DMS53 (cell line): ENCODE measurements at places on chromosomes 11 and 22.

GRCh38 chr11:67613960-67614715, 7.4 kb downstream of the NDUFV1 start:
- peak; percentile 76 for DNase-seq

GRCh38 chr11:119993722-119994121, 144.2 kb downstream of the TRIM29 start:
- peak; percentile 57 for DNase-seq

DNA sequence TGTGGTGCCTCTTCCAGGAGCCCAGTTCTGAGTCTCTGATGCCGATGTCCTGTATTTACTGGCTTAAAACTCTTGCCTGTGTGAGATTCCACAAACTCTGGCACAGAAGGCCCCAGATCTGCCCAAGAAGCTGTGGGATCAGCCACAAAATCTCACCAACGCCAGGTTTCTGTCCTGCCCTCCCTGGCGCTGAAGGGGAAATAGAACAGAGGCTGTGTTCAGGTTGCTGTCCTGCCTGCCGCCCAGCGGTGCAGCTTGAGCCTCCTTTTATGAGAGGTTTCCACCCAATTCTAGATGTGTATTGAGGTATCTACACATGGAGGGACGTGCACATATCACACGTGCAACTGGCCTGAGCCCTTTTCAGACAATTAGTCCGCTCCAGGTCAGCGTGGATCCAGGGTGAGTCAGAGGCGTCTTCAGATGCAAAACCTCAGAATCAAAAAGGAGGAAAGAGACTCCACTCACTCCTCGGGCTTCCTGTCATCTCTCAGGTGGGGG, 2.2 kb downstream of the TMEM80 start:
- DNase-seq, result no peak

DNA sequence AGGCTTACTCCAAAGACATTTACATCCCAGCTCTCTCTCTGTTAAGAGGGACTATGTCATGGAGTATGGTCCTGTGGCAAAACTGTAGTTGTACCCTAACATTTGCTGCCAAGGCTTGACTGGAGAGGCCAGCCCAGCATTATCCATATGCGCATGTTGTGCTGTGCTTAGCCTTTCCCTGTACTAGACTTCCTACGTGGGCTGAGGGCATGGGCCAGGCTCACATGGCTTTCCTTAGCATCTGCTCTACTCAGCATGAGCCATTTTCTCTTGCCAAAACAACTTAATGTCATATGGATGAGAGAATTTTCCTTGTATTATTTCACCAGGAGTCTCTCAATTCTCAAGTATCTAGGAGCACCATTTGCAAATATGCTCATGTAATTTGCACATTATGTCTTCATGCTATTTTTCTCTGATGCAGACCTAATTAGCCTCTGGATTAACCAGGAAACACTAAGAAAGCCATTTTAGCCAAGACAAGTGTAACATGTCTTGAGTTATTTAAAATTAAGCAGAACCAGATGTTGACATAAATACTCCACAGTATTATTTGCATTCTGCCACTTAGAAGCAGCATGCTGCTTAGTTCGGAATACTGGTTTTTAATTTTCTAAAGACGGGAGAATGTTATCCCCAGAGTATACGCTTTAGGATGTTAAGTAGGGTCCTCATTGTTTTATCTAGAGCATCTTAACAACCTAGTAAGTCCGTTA, 71.7 kb upstream of the FAR1 start:
- DNase-seq, result no peak

DNA sequence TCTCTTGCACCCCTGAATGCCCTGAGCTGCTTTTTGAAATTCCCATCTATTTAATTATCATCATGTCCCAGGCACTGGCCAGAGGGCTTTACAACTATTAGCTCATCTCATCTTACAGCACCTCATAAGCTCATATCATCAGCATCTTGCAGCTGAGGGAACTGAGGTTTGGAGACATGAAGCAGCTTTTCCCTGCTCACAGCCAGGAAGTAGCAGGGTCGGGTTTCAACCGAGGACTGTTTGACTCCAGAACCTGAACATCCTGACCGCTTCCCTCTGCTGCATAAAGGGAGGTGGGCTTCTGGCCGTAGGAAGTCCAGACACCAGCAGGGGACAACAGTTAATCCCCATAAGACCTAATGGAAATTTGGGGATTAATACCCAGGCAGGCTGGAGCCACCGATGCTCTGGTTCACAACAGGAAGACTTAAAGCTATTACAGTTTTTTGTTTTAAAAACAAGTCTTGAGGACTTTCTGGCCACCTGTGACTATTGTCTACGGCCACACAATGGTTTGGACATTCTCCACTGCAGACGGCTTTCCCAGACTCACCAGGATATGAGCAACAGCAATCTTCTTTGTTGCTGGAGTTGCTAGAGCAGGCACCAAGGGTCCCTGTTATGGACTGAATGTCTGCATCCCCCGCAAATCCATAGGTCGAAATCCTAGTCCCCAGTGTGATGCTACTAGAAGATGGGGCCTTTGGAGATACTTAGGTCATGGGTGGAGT, 47.4 kb downstream of the CHST1 start:
- no peak for DNase-seq

DNA sequence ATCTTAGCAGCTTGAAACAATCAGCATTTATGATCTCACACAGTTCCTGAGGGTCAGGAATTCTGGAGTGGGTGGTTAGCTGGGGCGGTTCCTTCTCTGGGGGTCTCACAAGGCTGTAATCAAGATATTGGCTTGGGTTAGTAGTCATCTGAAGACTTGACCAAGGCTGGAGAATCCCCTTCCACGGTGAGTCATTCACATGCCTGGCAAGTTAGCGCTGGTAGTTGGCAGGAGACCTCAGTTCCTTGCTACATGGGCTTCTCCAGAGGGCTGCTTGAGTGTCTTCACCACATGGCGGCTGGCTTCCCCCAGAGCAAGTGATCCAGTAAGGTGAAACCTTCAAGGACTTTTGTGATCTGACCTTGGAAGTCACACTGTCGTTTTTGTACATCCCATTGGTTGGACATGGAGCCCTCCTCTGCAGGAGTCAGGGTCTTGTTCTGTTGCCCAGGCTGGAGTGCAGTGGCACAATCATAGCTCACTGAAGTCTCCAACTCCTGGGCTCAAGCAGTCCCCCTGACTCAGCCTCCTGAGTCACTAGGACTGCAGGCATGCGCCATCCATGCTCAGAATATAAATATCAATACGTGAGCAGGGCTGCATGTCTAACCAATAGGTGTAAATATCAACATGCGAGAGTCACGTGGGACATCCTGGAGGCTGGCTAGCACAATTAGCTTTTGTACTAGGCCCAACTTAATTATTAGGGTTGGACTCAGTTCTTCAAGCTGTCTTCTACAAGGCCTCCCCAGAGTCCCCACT, 7.2 kb upstream of the NIPSNAP1 start:
- no peak for DNase-seq

DNA sequence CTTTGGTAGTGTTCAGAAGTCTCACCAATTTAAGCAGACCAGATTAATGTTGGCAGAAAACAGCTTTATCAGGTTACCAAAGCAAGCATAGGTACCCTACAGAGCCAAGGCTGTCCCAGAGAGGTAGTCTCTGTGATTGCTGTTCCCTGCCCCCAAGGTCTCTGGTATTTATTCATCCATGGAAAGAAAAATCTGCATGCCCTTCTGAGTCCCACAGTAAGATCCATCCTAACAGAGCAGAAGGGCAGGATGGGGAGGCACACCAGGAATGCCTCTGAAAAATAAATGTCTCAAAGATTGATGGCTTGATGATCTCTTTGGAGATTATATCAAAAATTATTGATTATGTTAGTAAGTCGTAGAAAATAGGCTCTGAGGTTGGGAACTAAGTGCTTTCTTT, 122.8 kb downstream of the FAT3 start:
- DNase-seq, result no peak

DNA sequence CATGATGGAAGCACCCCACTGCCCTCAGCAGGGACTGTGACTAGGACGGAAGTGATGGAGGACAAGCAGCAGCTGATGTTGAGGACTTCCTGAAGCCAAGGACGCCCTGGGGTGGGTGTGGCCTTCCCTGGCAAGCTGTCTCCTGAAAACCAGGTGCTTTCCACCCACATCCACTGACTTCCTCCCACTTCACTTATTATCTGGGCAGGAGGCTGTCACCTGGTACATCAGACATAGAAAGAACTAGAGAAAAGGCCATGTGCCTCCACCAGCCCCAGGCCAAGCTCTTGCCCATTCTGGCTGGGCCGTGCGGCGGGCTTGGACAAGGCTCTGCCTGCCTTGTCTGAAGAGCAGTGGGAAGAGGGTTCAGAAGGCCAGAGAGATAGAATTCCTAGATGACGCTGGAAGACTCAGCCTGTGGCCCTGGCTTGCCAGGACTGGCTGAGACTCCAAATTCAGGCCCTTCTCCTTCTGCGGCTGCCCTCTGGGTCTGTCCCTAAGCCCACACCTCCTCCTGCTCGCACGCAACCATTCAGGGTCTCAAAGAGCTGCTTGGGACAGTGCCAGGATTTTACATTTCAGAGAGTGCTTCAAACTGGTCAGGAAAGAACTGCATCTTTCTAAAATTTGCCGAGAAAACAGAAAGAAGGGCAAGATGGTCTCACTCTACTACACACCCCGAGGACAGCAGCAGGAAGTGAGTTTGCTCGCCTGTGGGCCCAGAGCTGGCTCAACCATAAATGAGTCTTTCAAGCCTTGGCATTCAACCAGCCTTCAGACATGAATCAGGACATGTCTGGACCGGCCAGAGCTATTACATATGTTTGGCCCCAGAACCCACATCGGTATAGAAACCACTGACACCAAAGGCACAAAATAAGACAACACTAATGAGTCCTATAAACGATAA, 13.3 kb downstream of the ARHGAP1 start:
- DNase-seq, result peak; percentile 75

DNA sequence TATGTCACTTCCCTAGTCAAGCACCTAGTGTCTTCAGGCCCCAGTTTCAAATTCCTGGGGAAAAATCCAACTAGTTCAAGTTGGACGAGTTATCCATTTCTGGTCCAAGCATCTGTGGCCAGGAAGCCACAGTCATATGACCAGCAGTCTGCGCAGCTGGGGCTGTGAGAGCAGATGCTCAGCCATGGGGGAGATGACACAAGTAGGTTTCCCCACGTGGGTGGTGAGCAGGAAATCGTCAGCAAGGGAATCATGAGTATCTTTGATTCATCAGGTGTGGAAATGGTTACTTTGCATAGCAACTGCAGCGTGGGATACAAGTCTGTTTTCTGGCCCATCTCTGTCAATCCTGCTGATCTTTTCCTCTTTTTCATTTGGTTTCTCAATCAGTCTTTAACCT, 185.3 kb downstream of the C11orf91 start:
- no peak for DNase-seq

GRCh38 chr11:36149538-36150242, 139.5 kb downstream of the COMMD9 start:
- DNase-seq, result peak; percentile 93

GRCh38 chr11:105933695-105934094, 88.3 kb downstream of the MSANTD4 start:
- no peak for DNase-seq

DNA sequence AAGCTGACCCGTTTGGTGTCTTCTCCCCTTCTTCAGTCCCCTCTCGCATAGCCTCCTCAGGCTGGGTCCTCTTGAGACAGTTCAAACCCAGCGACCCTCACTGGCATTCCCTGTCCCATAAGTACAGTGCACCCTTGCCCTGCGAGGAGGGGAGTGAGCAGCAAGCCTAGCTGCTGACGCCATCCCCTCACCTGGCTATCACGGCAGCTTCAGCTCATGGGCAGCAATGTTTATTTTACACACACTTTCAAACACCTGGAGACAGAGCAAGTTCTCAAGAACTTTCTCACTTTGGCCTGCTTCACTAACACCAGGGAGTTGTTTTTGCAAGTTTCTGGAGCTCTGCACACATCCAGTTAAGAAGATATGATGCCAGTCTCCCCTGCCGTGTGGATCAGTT, 189.6 kb upstream of the E2F8 start:
- no peak for DNase-seq

DNA sequence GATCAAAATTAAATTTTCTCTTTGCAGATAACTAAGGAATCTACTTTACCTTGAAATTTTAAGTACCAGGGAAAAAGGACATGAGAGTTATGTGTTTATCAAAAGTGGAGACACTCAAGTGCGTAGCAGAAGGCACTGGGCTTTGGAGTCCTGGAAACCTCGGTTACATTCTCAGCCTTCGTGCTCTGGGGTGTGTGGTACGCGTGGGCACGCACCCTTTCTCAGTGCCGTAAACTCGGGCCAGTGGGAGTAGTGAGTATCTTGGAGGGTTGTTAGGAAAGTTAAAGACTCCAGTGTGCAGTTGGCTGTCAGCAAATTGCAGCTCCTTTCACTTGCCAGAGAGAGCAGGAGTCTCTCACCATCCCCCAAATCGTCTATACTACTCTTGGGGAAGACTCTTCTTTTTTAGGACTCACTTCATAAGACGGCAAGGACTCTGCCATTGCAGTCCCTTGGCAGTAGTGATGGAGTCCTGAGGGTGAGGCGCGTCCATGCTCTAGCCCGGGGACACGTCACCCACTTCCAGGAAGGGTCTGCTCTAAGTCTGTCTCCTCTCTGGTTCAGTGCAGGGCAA, 171.8 kb downstream of the TBC1D22A start:
- no peak for DNase-seq

DNA sequence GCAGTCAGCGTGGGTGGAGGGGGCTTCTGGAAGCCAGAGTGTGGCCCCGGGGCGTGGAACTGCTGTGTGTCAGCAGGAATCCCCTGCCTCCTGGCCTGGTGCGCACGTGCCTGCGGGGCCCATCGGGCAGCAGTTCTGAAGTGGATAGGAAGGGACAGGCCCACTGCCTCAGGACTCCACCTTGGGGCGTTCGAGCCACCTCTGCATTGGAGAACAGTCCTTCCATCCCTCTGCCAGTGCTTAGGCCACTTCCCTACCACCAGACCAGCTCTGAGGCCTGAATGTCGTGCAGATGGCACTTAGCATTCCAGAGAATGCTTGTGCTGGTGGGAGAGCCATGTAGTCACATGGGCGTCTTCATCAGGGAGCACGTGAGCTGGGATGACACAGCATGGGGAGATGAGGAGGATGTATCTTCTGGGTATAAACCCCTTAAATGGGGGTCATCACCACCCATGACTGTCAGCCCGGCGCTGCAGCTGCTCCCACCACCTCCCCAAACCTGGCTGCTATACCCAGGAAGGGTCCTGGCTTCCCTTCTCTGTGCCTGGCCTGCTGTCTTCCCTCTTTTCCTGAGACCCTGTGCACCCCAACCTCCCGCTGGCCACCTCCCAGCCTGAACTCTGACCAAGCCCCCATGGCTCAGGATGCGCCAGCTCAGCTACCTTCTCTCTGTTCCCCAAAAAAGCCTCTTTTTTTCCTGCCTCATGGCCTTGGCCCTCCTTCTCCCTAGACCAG, 9.7 kb downstream of the INCENP start:
- no peak for DNase-seq

DNA sequence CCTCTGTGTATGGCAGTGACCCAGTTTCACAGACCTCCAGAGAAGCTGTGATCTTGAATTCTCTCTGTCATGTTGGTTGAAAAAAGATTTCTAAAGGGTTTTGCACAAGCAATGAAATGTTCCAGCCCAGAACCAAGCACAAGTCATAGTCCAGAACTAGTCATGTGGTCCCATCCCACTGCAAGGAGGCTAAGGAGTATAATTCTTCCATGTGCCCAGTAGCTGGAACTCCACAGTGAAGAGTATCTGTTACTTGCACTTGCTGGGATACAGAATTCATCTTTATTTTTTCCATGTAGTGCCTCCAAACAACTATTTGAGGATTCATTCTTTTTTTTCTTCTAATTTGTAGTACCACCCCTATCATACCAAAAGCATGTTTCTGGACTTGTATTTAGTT, 9.9 kb upstream of the MMP8 start:
- DNase-seq, result no peak
